ENCODE measurements at places on chromosomes 4 and X. TPM values are rescaled to one million over a fixed set of nuclear protein-coding genes. Genes with fewer than 3 reads are reported as not detected.

Gene FBXL5
- total RNA-seq = 53.1 TPM

Gene SPATA4
- total RNA-seq = 0.20 TPM

Gene TMEM165
- total RNA-seq = 96.1 TPM

Gene DNAAF6
- not detected for total RNA-seq

Gene RBMXL3
- not detected for total RNA-seq

Gene TBCK
- total RNA-seq = 67.5 TPM

Gene HMX1
- total RNA-seq = 0.27 TPM

Gene TMSB15C
- total RNA-seq = 16.9 TPM

Gene F8
- total RNA-seq = 2.2 TPM

Gene GRK4
- total RNA-seq = 18.3 TPM

Gene PIN4
- 17.3 TPM for total RNA-seq

Gene FGF5
- total RNA-seq = 0.07 TPM

Gene MSANTD1
- total RNA-seq = 2.5 TPM

Gene CT47B1
- total RNA-seq = not detected

Gene ARMCX2
- 110 TPM for total RNA-seq

Gene SCRG1
- 0.47 TPM for total RNA-seq

Gene LRIT3
- total RNA-seq = 0.16 TPM

Gene KIF4A
- total RNA-seq = 12.2 TPM

Gene SOWAHD
- total RNA-seq = not detected

Gene GASK1B
- total RNA-seq = 29.1 TPM

Gene POU3F4
- total RNA-seq = not detected

Gene GLUD2
- 1.4 TPM for total RNA-seq

Gene PNMA5
- total RNA-seq = not detected

Gene BCAP31
- total RNA-seq = 121 TPM

Gene LARP1B
- total RNA-seq = 18.8 TPM

Gene PABPC1L2B
- total RNA-seq = not detected

Gene SYN1
- total RNA-seq = 3.7 TPM

Gene HUWE1
- total RNA-seq = 277 TPM

Gene SGMS2
- total RNA-seq = 9.2 TPM

Gene TCEAL3
- 11.9 TPM for total RNA-seq

Gene KIAA1210
- 0.82 TPM for total RNA-seq

Gene TRO
- total RNA-seq = 177 TPM

Gene FGF16
- total RNA-seq = not detected

Gene NHSL2
- 22.8 TPM for total RNA-seq

Gene PRR32
- not detected for total RNA-seq

Gene CT45A5
- total RNA-seq = not detected

Gene CTAG2
- not detected for total RNA-seq

Gene MAP7D2
- 1.3 TPM for total RNA-seq

Gene KLF8
- 9.6 TPM for total RNA-seq

Gene TMEM156
- total RNA-seq = not detected

Gene HOPX
- 3.1 TPM for total RNA-seq
